NCI-H187 (cell line): ENCODE measurements at places on chromosomes 5 and 9.

GRCh38 chr9:18608371-18608770 is 134.4 kb downstream of the ADAMTSL1 start:
- DNase-seq: no peak

DNA sequence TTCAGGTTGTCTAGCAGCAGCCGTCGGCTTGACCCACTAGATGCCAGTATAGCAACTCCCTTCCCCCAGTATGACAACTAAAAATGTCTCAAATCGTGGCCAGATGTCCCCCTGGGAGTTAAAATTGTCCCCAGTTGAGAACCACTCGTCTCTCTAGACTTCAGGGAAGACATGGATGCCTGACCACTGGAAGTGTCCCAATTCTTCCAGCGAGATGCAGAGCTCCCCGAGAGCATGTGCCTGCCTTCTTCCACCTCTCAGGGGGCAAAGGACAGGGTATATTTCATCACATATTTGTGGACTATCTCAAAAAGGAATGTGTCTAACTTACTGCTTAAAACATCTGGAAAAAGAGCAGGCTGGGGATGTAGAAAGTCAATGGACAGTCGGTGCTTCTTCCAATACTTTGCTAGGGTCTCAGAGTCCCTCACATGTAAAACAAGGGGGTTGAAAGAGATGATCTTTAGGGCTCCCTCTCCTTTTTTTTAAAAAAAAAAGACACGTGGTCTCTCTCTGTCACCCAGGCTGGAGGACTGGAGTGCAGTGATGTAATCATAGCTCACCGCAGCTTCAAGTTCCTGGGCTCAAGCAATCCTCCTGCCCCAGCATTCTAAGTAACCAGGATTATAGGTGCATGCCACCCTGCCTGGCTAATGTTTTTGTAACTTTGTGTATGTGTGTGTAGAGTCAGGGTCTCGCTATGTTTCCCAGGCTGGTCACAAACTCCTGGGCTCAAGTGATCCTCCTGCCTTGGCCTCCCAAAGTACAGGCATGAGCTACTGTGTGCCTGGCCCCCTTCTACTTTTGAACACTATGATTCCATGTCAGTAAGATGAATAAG is 190.6 kb downstream of the DAB2IP start:
- no peak for DNase-seq

DNA sequence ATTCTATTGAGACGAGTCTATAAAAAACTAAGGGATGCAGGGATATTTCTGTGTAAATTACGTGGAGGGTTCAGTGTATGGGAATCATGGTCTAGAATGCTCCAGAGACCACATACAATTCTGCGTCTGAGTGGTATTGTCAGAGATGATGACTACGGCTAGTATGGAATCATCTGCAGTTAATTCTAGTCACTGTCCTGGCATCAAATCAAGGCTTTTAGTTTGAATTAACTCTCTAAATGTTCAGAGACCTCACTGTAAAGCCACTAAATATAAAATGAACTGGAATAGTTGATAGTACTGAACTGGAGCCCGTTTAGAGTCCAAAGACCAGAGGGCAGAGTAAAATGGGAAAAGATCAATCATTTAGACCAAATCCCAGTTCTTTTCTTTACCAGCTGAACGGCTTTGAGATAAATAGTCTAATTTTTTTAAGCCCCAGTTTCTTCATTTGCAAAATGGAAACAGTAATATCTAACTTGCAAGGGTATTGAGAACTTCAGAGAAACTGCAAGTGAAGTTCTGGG is 599.8 kb downstream of the EBF1 start:
- no peak for DNase-seq

DNA sequence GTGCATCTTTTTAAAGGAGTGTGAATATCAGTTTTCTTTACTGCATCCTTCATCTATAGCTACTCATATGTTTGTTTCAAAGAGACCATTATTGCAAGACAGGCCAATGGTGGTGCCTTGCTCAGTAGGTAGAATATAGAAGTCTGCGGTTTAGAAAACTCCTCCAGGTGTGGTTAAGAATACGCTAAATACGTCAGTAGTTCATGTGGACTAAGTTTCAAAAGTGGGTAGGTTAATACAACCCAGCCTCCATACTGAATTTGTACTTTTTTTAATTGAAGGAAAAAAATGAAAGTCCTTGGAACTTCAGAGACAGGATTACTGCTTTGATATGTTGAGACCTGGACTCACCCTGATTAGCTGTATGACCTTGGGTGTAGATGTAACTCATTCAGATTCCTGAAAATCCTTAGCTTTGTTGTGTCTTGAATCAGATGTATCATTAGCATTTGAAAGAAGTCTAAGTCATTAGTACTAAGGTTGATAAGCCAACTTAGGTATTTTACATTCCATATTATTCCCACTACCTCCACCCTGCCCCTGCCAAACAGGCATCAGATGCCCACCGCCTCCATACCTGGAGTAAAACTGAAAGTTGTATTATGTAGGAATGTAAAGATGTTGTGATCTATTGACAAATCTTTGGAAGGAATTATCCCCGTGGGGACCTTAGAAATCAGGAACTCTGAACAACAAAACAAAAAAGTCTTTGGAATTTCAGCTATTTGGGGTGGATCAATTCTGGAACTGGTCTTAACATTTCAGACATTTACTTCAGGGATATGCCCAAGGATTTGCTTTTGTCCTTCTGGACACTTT is 6.1 kb downstream of the BASP1 start:
- no peak for DNase-seq

GRCh38 chr9:69798744-69799143 is 21.9 kb upstream of the CFAP95 start:
- DNase-seq: no peak

GRCh38 chr9:91102269-91102668 is 259.4 kb downstream of the AUH start:
- no peak for DNase-seq

DNA sequence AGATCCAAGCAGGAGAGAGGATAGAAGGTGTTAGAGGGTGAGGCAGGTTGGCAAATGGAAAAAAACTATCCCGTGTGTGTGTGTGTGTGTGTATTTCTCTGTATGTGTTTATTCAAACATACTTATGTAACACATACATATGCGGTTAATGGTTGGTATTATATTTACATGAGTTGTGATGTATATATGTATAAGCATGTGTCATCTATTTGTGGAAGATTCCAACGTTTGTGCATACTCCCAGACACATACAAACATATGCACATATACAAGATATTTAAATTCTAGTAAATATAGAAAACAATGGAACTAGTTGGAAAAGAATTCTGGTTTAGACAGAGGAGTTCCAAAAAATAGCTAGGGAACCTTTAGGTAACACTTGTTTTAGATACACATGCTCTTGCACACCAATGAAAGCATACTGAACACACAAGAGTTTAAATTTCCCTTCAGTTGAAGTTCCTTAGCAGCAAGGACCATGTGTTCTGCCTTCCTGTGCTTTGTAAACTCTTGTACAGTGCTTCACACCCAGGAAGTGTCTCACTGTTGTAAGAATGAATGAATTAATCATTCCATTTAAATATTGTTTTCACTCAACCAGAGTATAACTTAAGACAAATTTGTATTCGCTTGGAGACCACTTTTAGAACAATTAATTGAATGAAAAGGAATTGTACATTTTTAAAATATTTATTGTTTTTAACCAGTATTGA is 257.8 kb downstream of the FER start:
- DNase-seq: no peak

GRCh38 chr5:88824141-88824540 is 58.8 kb downstream of the MEF2C start:
- no peak for DNase-seq

- DNase-seq: no peak
Observed at GRCh38 chr9:36207546-36208012, 16.9 kb downstream of the CLTA start.

DNA sequence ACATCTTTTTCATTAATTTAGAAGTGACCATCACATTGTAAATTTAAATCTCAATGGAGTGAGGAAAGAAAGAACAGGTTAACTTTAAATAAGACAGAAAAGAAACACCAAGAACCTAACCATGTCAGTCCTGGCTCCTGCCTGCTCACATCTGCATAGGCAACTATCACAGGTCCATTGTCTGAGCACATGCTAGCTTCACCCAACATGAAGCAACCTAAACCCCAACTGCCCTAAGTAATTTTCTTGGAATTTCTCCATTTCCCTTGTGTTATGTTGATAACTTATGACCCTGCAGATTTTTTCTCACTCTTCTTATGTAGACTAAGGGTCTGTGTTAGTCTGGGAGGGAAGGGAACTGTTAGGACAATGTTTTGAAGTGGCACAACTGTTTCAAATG is 2205.8 kb upstream of the ACO1 start:
- DNase-seq: no peak

DNA sequence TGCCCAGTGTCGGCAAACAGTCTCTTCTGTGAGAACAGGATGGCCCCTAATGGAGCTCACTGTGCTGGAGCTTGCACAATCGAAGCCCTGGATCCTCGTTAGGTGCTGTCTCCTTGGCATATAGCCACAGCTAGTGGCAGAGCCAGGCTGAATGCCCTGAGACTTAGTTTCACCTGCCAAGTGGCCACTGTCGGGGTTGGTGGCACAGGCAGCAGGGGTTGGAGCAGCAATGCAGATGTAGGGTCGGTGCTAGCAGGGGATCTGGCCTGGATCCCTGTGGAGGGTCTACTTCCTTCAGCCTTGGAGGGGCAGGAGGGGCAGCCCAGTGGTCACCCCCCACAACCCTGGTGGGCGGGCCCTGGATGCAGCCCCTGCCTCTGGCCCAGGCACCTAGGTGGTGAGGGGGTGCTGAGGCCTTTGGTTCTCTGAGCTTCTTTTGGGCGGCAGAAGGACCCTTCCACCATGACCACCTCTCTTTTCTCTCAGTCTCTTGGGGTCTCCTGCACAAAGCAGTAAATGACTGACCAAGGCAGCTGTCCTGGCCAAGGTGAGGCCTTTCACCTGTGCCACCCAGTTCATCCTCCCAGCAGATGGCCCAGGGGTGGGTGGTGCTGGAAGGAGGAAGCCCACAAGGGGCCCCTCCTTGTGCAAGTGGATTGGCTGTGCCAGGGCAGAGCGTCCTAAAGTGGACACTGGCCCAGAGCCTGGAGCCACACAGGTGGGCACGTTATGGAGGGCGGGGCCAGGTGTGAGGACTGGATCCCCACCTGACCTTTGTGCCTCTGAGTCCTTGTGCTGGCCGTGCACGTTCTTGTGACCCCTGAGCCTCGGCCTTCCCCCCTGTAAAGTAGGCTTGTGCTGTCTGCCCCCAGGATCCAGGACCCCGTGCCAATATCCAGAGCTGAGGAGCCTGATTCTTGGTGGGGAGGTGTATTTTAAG is 44.8 kb downstream of the PHF2 start:
- no peak for DNase-seq

DNA sequence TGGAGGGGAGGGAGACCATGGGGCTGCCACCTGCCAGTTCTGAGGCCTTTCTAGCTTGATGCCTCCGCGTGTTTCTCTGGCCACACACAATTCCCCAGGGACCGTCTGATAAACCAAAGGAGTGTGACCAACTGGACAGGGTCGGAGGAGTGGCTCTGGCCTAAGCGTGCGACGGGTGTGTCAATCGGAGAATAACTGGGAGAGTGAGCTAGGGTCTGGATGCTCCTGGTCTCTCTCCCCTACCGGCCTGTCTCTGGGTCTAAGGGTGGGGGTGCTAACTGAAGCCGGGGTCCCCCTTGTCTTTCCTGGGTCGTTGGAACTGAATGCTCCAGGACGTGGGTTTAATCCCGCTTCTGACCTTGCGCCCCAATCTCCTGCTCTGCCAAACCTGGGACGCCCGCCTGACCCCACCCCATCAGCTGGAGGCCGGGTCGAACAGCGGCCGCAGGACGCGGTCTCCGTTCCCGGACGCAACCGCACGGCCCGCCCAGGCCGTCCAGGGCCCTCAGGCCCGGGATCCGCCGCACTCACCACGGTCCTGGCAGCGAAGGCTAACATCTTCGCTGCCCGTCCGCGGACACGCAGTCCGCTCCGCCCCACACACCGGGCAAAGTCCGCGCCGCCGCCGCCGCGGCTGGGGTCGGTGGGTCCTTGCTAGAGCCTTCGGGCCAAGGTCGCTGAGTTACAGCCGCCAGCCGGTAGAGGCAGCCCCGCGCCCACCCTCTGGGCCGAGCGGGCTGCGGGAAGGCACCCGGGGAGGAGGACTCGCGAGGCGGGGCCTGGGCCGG is 447 bp downstream of the CRAT start:
- no peak for DNase-seq

- DNase-seq: no peak
Observed at GRCh38 chr5:14286574-14287421, 143.7 kb downstream of the TRIO start.

- DNase-seq: no peak
Observed at GRCh38 chr5:128881502-128882018, 83.7 kb upstream of the SLC27A6 start.

GRCh38 chr5:3601061-3601710 is 5.6 kb downstream of the IRX1 start:
- DNase-seq: no peak

DNA sequence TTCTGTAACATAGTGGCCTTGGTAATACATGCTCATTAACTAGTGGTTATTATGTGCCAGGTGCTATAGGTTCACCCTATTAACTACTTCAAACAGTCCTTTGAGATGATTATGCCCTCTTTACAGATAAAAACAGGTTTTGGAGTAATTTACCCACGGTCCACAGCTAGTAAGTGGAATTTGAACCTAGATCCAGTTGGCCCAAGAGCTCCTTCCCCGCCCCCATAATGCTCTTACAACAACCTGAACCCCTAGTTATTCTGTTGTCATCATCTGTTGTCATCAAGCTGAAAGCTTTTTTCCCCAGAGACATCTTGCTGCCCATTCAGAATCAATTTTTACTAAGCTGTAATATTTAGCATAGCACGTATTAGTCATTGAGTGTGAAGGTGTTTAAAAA is 23.2 kb downstream of the XPA start:
- DNase-seq: no peak

DNA sequence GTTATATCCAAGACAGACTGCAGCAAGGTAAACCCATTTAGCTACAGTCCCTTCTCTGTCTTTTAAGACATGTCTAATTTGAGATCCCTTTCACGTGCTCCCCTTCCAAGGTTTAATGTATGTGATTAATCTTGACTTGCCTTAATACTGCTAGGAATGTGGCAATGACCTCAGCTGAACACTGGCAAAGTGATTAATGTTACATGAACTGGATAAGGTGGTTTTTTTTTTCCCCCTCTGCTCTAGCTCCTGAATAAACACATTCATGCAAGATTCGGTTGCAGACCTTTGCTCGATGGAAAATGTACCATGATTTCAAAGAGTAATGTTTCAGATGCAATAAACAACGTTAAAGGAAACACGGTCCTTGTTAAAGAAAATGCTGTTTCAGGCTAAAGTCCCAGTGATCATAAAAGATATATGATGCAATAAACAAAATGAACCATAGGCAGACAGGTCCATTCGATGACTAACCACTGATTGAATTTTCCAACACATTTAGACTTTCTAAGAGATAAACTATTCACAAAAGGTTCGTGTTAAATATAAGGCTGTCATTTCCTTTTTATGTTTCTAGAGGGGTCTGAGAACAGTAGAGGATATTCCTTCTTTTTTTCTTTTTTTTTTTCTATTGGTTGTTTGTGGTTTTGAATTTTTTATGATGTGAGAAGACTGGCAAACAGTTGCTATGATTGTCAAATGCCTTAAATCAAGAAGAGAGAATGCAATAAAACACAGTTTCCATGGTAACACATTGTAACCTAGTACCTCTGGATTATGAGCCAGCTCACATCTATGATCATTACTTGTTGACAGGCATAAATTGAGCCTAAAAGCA is 44.7 kb upstream of the ZNF608 start:
- DNase-seq: no peak
